ENCODE measurements at places on chromosomes 2 and 18. TPM values are rescaled to one million over a fixed set of nuclear protein-coding genes. Genes with fewer than 3 reads are reported as not detected.

Gene DES
- total RNA-seq = 7.0 TPM

Gene GPR35
- not detected for total RNA-seq

Gene EVA1A
- total RNA-seq = 19.0 TPM

Gene CTAGE1
- not detected for total RNA-seq

Gene CHRNA1
- total RNA-seq = not detected

Gene ZNF892
- 4.4 TPM for total RNA-seq

Gene LAMA1
- 16.5 TPM for total RNA-seq

Gene DYNC1I2
- total RNA-seq = 87.6 TPM

Gene SKOR2
- total RNA-seq = not detected

Gene RBM44
- total RNA-seq = 0.06 TPM

Gene HDAC4
- total RNA-seq = 33.4 TPM

Gene SERPINB7
- not detected for total RNA-seq

Gene POTEI
- not detected for total RNA-seq

Gene MC2R
- not detected for total RNA-seq

Gene GLB1L
- 12.2 TPM for total RNA-seq

Gene MSH6
- total RNA-seq = 36.2 TPM

Gene TET3
- total RNA-seq = 3.4 TPM

Gene CCL20
- 0.31 TPM for total RNA-seq

Gene SLC16A14
- not detected for total RNA-seq

Gene SLC39A6
- total RNA-seq = 49.5 TPM

Gene CDH7
- not detected for total RNA-seq

Gene BCL11A
- not detected for total RNA-seq

Gene VAMP5
- total RNA-seq = 53.7 TPM

Gene LBX2
- 3.2 TPM for total RNA-seq

Gene RPE
- total RNA-seq = 53.3 TPM

Gene ZDBF2
- 5.2 TPM for total RNA-seq

Gene APLF
- total RNA-seq = 4.6 TPM

Gene PSTPIP2
- total RNA-seq = 2.4 TPM

Gene AAMP
- total RNA-seq = 126 TPM

Gene ABCB11
- 0.37 TPM for total RNA-seq

Gene KCNS3
- 0.34 TPM for total RNA-seq

Gene CFAP53
- 0.62 TPM for total RNA-seq

Gene CREG2
- total RNA-seq = 1.1 TPM

Gene ADAM23
- 5.7 TPM for total RNA-seq

Gene KCNJ3
- total RNA-seq = not detected

Gene SGO2
- 4.3 TPM for total RNA-seq

Gene MARCHF4
- total RNA-seq = not detected

Gene CNGA3
- not detected for total RNA-seq

Gene IL1A
- total RNA-seq = 0.05 TPM

Gene TRIM43
- total RNA-seq = not detected

Gene CDH20
- 0.29 TPM for total RNA-seq

Gene IL36A
- total RNA-seq = not detected

Gene ST6GAL2
- total RNA-seq = 4.7 TPM

Gene FECH
- 53.4 TPM for total RNA-seq

Gene CYP27A1
- total RNA-seq = 15.7 TPM

Gene GALNT5
- total RNA-seq = 11.3 TPM
